GM04504 (cell line): ENCODE measurements at places on chromosomes 3 and 15.

DNA sequence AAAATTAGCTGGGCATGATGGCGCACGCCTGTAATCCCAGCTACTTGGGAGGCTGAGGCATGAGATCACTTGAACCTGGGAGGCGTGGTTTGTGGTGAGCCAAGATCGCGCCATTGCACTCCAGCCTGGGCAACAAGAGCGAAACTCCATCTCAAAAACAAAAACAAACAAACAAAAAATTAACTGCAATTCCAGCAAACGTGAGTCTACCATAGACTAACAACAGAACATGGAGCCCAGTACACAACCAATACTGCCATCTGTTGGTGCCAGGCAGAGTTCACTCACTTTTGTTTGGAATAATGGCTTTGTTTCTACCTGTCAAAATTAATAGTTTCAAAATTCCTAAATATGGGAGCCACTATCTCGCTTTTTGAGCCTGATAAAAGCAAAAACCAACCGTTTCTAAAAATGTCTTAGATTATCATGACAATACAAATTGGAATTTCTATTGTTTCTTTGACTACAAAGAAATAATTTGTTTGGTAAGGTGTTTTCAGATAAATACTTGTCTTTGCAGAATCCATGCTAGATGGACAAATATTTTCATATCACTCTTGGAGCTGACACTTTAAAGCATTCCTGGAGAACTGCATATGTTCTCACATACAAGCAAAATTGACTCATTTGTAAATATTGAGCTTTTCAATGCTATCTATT lies 45.0 kb downstream of the GPR176 start:
- DNase-seq, result no peak

- no peak for DNase-seq
Observed at GRCh38 chr3:155921486-155921885, 51.0 kb downstream of the GMPS start.

DNA sequence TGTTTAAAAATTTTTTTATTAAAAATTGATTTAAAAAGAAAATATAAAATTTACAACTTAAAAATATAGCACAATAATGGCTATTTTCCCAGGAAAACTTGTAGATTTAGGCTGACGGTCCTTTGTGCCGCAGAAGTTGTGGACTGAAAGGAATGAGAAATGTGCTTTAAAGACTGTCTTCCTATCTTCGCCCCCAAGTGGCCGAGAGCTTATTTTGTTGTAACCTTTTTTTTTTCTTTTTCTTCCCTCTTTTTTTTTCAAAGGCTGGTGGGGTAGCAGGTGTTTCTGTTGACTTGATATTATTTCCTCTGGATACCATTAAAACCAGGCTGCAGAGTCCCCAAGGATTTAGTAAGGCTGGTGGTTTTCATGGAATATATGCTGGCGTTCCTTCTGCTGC lies 15.5 kb downstream of the SLC25A26 start:
- no peak for DNase-seq

- DNase-seq, result no peak
Observed at GRCh38 chr15:90291679-90292356, 26.3 kb downstream of the NGRN start.
